ENCODE measurements at places on chromosomes 1 and 21.

DNA sequence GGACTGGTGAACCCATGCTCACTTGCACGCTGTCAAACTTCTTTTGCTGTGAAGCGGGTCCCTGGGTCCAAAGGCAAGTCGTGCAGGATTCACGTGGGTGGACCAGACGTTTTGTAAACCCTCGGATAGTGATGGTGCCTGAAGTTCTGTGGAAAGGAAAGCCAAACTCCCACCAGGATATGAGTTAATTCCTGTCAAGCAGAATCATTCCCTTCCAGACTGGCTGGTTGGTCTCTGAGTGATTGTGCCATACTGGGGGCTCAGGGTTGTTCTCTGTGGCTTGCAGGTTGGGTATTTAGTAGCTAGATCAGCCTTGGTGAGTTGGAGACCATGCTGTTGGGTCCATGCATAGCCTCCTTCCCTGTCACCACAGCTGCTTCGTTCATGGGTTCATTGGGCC, 32.7 kb upstream of the IGSF5 start:
- DNase-seq, result no peak

- DNase-seq, result no peak
Observed at GRCh38 chr1:4778056-4778455, 123.6 kb downstream of the AJAP1 start.

DNA sequence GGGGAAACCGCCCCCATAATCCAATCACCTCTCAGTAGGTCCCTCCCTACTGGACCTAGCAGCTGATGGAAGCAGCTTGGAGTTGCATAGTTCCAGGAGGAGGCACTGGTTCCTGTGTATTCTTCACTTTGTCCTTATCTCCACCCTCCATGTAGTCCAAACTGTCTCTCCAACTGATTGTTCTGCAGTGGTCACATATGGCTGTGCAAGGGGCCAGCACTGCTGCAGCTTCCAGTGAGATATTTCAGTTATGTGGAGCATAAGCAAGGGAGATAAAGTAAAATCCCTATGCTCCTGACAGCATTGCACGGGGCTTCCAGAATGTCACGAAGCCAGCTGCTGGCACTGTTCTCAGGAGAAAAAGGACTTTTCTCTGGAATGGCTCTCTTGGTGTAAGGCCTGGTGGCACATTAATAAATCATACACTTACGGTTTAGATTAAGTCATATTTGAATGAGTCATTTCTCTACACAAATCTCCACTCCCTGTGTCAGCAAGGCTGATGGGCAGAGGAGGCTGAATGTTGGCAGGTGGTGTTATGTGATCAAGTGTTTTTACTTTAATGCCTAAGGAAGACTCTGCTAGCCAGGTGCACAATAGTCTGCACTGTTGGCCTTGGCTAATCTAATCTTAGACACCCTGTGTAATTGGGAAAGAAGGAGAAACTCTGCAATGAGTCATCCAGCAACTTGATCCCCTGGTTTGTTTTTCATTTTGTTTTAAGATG, 93.4 kb downstream of the KCNK1 start:
- no peak for DNase-seq

GRCh38 chr1:243964915-243965314, 86.2 kb upstream of the ZBTB18 start:
- no peak for DNase-seq
